ENCODE measurements at places on chromosomes 12 and 14.
A peak's percentile ranks its signal among the peaks of the same experiment; 100 is the strongest.

GRCh38 chr12:46303039-46303666 lies 34.3 kb upstream of the SLC38A1 start:
- peak; percentile 42 for DNase-seq

- no peak for DNase-seq
These were observed 658.0 kb upstream of the MDGA2 start for GRCh38 chr14:48333221-48333920.

DNA sequence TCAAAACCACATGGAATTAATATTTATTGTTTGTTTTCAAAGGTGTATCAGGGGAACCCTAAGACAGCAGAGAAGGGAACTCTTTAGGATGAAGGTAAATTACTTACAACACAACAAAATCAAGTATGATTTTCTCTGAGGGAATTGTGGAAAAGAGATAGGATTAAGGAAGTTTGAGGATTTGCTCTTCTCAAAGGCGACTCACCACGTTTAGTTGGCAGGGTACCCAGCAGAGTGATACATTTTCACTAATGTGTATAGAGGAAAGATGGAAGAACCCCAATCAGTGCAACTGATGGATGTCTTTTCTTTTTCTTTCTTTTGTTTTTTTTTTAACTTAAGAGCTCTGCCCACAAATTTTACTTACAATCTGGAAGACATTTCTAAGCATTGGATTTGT lies 499.2 kb downstream of the CCER1 start:
- DNase-seq: no peak

- DNase-seq: no peak
These were observed 207.2 kb upstream of the TMTC1 start for GRCh38 chr12:29990971-29991370.

DNA sequence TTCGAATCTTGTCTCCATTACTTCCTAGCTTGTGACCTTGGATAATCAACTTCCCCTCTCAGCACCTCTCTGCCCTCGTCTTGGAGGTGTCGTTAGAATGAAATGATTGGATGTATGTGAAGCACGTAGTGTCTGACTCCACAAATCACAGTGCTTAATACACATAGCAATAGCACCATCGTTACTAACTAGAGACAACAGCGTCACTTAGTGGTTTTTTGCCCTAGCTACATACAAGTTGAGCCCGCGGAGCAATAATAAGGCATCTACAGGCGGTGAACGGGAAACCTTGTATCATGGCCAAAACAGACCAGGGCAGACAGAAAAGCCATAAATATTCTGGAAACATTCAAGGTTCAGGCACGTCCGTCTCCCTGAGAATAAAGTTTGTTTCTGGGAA lies 154.9 kb downstream of the ASCL4 start:
- no peak for DNase-seq

DNA sequence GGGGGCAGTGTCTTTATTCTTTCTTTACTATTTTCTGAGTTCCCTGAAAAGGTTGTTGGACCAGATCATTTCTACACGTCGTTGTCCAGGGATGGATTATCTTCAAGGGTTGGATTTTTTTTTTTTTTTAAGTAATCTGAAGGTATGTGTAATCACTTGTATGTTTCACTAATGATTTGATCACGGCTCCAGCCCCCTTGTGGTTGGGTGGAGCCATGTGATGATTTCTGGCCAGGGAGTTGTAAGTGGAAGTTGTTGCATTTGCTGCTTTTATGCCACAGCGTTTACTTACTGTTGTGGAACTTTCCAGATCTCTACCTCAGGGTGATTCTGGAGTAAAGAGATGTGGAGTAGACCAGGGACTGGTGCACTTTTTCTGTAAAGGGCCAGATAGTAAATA lies 390.3 kb downstream of the AACS start:
- DNase-seq: no peak

DNA sequence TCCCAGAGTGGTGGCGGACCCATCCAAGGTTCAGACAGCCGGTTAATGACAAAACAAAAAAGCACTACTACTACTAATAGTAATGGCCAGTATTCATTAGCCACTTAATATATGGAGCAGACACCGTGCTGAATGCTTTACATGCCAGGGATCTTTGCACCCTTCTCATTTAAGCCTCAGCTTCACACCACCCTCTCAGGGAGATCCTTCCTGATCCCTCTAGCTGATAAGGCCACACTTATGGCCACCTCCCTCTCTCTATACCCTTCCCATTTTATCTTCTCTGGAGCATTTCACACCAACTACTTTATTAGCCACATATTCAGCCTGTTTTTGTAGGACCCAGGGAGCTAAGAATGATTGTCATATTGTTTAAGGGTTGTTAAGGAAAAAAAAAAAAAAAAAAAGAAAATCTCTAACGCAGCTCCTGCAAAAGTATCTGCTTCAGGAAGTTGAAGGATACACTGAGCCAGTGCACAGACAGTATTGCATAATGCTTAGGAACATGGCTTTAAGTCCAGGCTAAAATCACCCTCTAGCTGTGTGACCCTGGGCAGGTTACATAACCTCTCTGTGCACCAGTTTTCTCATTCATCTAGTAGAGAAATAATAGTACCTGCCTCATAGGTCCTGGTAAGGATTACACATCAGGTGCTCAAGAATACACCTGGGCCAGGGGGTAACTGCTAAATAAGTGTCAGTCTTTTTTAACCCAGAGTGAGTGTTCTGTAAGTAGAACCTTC lies 29.4 kb downstream of the NUAK1 start:
- DNase-seq: no peak

DNA sequence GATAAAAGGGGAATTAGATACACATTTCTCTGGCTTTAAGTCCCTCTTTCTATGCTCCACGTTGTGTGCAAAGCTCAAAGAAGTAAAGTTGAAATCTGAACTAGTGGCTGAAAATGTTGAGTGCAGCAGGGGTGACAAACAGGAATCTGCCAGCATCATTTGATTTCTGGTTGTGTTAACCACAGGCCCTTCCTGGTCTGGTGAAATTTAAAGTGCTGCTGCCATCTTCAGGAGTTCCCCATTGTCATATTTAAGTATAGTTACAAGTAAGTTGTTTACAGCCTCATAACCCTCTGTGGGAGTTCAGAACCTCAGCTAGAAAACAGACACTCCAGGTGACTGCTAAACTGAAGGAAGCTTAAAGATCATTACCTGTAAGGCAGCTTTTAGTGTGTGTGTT lies 90.9 kb upstream of the CCDC196 start:
- peak; percentile 4 for DNase-seq

GRCh38 chr12:48767521-48767920 lies 21.4 kb downstream of the ADCY6 start:
- no peak for DNase-seq

- DNase-seq: no peak
These were observed 58.0 kb downstream of the ITPK1 start for GRCh38 chr14:93057586-93058280.

DNA sequence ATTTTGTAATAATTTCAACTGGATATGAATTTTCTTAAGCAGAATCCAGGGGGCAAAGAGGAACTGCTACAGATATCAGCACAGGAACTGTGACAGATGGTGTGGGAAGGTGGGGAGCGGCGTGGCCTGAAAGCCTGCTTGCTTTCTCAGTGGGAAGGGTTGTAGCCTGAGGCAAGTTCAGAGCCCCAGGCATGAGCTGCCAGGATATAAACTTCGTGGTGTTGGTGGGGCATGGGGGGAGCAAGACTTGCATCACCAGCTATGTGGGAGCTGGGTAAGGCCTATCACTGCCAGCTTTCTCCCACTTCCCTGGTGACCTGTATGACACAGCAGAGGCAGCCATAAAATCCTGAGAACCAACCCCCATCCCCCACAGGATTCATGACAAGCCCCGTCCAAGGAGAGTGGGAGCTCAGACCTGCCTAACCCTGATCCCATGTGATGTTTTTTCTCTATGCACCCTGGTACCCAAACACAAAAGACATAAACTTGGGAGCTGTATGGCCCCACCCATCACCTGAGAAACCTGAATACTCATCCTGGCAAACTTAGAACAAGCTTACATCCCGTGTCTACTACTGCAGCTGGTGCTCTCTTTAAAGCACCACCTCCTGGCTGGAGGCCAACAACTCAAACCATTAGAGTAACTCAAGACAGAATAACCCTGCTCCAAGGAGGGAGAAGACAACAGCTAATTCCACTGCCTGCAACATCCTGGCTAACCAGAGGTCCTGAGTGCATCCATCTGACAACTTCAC lies 16.5 kb downstream of the CLEC1A start:
- DNase-seq: no peak

DNA sequence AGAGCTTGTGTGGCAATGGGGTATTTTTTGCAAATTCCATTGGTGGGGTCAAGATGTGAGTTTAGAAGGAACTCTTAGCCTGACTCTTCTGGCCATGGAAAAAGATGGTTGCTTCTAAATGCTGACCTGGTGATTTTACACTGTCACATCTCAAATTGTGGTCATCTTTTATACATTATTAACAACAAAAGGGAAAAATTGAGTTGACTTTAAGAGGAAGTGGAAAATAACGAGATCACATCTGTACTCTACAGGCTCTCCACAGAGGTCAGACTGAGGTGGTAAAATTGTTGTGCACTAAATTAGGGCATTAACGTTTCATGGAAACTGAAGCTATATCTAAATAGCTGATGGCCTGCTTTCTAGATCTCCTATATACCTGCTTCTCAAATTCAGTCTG lies 44.7 kb downstream of the PTPN11 start:
- no peak for DNase-seq

DNA sequence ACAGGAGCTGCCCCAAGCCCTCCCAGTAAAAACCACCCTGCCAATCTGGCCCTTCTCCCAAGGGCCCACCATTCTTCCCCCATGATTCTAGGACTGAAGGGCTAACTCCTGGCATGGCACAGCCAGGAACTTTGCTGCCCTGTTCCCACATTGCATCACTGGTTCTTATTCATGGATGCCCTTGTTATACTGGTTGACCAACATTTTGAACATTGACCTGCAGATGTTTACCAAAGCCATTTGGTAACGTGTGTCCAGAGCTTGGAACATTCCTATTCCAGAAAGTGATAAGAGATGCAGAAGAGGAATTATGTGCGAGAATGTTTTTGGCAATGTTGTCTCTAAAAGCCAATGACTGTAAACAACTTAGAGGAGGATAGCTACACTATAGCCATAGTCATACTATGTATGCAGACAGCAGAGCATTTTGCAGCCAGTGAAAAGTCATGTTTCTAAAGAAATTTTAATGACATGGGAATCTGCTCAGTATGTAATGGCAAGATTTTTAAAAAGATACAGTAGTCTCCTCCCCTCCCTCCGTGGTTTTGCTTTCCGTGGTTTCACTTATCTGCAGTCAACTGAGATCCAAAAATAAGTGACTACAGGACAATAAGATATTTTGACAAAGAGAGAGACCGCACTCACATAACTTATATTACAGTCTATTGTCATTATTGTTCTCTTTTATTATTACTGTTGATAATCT lies 108.8 kb downstream of the DAAM1 start:
- no peak for DNase-seq

DNA sequence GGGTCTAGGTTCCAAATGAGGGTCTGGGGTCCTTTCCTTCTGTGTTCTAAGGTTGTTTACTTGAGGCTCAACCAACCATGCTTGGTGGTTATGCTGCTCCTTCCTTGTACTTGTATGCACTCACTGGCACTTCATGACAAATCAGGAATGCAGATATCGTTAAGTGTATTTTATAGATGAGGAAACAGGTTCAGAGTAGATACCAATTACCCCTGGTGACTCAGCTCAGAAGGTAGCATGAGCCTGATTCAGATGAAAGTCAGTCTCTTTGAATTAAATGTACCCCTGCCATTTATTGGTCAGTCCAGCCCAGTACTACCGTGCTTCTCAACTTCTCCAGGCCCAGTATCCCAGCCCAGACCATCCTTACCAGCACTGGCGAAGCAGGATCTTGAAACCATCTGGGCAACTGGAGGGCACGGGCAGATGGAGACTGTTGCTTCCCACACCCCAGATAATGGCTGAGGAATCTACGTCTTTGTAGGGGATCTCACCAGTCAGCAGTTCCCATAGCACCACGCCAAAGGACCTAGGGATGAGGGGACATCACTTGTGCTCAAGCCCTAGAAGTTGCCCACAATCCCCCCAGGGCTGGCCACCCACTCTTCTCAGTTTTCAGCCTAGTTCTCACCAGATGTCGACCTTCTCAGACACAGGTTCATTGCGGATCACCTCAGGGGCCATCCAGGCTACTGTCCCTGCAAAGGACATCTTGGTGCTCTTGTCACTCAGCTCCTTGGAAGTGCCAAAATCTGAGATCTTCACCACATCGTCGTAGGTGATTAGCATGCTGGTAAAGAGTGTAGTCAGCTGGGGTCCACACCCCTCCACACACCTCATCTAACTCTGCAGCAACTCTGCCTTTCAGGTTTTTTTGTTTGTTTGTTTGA lies 14.3 kb downstream of the MAP3K12 start:
- DNase-seq: no peak

- no peak for DNase-seq
These were observed 368.8 kb downstream of the ETNK1 start for GRCh38 chr12:22993609-22994315.

GRCh38 chr14:51855234-51855633 lies 5.2 kb upstream of the GNG2 start:
- DNase-seq: no peak

DNA sequence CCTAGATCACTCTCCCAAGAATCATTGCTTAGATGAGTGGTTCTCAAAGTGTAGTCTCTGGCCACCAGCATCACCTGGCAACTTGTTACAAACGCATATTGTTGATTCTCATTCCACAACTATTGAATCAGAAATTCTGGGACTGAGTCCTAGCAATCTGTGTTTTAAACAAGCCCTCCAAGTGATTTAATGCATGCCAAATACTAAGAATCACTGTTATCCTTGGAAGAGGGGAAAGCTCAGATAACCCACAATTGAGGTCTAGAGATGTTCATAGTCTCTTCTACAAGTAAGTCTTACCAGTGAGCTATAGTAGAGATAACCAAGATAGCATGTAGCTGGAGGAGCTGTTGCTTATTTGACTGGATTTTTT lies 666.6 kb downstream of the DIO2 start:
- DNase-seq: no peak

DNA sequence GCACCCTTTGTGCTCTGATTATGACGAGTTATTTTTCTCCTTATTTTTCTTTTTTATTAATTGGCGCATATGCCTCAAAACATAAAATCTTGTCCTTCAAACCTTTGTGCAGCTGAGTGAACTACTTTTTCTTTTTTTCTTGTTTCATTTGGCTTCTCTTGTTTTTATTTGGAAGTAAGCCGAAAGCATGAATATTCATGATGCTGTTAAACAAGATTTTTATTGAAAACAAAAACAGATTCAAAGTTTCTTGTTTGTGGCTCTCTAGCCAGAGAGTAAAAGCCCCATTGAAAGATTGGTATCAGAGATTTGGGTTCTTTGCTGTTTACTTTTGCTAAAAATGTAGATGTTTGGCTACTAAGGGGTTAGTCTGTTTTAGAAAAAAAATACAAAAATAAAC lies 183.8 kb downstream of the TMEM132C start:
- no peak for DNase-seq

DNA sequence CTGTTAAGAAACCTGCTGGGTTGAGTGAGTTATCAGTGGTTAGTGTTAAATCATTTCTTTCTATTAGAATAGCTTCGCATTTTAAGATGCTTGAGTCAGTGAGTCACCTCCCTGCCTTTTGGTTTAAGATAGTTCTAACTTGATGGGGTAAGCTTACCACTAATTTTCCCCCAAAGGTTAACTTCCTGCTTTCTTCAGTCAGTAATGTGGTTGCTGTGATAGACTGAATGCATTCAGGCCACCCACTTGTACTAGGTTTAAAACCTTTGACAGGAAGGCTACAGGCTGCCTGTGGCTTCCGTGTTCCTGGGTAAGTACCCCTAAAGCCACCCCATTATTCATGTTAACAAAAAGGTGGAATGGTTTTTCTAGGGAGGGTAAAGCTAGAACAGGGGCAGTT lies 25.3 kb downstream of the CLEC2A start:
- peak; percentile 26 for DNase-seq

- DNase-seq: no peak
These were observed 869.2 kb downstream of the SLC16A7 start for GRCh38 chr12:60465060-60465459.
